ENCODE measurements at places on chromosomes 11 and 22.

DNA sequence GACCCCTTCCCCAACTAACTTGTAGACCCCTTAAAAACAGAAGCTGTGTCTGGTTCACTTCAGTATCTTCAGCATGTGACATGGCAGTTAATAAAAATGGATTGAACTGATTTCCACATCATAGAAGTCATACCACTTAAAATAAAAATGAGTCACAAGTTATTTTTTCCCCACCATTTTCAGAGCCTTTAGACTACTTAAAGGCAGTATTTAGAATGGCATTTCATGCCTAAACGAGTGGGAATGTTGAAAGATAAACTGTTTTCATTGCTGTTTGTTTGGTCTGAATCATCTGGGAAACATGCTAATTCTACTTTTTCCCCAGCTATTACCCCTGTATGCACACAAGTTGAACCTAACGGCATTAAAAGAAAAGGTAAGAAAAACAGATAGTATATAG lies 324.0 kb downstream of the RAB38 start:
- DNase-seq: no peak

GRCh38 chr11:33551051-33551450 lies 149.6 kb downstream of the C11orf91 start:
- DNase-seq: no peak

DNA sequence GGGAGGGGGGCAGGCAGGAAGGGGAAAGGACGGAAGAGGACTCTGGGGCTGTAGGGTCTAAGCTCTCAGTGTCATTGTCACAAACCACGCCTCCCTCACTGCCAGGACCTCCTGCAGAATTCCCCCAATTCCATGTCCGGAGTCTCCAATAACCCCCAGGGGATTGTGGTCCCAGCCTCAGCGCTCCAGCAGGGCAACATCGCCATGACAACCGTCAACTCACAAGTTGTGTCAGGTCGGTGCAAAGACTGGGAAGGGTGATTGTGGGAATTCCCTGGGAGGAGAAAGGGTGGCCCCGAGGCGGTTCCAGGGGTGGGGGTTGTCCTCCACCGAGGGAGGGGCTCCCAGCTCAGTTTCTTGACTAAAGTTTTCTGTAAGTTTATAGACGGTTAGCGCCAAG lies 86.0 kb downstream of the FEZ1 start:
- DNase-seq: no peak

GRCh38 chr11:10696468-10697322 lies 3.1 kb upstream of the IRAG1 start:
- DNase-seq: no peak

GRCh38 chr22:29848111-29848510 lies 10.0 kb upstream of the ASCC2 start:
- DNase-seq: no peak

DNA sequence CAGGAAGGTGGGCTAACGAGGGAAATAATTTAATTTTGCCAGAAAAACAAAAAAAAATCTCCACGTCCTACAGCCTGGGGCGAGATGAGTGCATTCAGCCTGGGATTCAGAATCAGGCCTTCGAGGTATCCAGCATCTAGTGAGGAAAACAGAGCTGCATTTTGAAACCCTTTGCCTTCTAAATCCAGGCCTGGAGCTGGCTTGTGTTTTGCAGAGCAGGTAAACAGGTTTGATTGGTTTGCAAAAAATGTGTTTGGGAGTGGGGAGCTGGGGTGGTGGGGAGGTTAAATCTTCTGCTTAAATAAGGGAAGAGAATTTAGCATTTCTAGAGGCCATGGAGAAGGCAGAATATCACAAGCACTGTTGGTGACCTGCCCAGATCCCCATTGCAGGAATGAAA lies 29.7 kb upstream of the RASD2 start:
- no peak for DNase-seq

DNA sequence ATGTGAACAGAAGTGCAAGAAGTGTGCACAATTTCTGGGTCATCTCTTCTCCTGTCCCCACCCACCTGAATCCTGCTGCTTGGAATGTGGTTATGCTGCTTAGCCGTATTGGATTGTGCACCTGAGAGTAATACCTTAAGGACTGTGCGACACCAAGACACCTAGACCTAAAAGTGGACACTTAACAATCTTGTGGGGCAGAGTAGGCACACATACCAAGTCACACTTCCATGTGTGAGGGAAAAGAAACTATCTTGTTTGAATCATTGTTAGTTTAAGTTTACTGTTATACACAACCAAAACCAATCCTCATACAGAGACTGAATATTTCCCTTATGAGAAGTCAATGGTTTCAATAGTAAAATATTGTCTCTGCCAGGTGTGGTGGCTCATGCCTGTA lies 93.7 kb downstream of the CCDC83 start:
- no peak for DNase-seq

All from stimulated activated CD4-positive, alpha-beta T cell treated with anti-CD3 and anti-CD28 coated beads, TNF-alpha, amount 100 ng/mL, for 24 hours (primary cell).